ENCODE measurements at places on chromosomes 16 and 17. TPM values are rescaled to one million over a fixed set of nuclear protein-coding genes. Genes with fewer than 3 reads are reported as not detected.

NLRC5 gene
- 10.7 TPM for total RNA-seq

ASB16 gene
- total RNA-seq, result 0.69 TPM

HBA2 gene
- 648 TPM for total RNA-seq

GRCh38 chr16:86222547-86222946 is 287.8 kb upstream of the FOXF1 start:
- DNase-seq, result no peak

DNA sequence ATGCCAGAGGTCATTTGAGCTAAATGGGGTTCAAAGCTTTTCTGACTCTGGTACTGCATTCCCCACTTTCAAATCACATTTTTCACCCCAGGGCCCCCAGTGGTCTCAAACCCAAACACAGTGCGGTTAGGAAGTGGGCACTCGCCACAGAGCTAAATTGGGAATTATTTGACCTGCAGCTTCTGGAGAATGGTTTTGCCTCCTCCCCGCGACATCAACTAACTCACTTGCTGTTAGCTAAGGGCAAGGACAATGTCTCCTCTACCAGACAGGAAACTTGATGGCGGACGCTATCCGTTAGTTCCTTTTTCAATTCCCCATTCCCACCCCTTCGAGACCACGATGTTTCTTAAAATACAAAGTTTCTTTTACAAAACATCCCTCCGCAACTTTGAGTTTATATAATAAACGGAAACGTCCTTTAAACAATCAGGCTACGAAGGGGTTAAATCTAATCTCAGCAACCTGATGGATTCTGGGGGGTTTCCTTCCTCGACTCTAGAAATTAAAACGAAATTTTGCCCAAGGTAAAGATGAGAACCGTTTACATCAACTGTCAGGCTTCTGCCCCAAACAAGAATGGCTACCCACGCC is 500 bp upstream of the KAT7 start:
- DNase-seq, result no peak
